Peyer's patch (tissue), 4 donors: ENCODE measurements at places on chromosomes 7 and 10. TPM values are rescaled to one million over a fixed set of nuclear protein-coding genes. Genes with fewer than 3 reads are reported as not detected.

- DNase-seq: no peak
Measured at GRCh38 chr7:30681331-30681797, 892 bp downstream of the CRHR2 start.

- DNase-seq: no peak
Measured at GRCh38 chr7:127525866-127526480, 59.4 kb downstream of the GCC1 start.

DNA sequence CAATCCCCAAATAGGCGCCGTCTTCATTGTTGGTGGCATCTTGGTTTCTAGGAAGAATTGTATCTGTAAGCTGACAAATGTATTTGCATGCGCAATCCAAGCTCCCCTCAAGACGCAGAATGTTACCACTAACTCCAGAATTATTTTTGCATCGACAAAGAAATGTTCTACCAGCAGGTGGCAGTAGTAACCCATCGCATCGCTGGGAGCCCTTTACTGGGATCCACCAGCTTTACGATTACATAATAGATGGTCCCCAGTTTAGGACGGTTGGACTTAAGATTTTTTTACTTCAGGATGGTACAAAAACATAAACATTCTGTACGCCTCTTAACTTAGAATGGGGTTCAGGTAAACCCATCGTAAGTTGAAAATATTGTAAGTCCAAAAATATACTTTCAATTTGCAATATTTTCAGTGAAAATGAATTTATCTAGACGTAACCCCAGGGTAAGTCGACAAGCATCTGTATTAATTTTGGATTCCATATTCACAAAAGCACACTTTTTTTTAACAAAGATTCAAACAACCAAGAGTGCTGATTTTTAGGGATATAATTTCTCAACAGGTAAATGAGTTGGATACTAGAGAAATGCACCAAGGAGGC is 114.0 kb upstream of the COBL start:
- no peak for DNase-seq

GRCh38 chr7:140263277-140263676 is 86.5 kb upstream of the KDM7A start:
- no peak for DNase-seq

- DNase-seq: no peak
Measured at GRCh38 chr10:128545216-128545615, 419.0 kb upstream of the MKI67 start.

DNA sequence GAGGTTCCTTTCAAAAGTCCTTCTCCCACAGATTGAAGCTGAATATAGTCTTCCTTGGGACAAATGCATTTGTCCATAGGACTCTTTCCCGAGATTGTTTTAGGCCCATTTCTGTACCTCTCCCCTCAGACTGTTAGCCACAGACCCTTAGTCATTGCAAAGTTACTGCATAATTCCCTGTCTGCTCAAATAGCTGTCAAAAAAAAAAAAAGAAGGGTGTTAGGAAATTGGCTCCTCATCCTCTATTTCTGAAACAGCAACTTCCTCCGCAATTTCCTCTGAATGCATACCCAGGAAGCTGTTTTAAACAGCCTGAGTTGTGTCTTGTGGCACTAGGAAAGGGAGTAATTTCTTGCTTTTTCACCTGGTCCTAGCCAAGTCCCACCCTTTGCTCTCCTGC is 5.4 kb downstream of the LRRC4 start:
- DNase-seq: no peak

- DNase-seq: no peak
Measured at GRCh38 chr10:43137717-43138020, 576 bp upstream of the CSGALNACT2 start.

- DNase-seq: peak; percentile 34
Measured at GRCh38 chr10:16828114-16828568, 10.9 kb upstream of the RSU1 start.

DNA sequence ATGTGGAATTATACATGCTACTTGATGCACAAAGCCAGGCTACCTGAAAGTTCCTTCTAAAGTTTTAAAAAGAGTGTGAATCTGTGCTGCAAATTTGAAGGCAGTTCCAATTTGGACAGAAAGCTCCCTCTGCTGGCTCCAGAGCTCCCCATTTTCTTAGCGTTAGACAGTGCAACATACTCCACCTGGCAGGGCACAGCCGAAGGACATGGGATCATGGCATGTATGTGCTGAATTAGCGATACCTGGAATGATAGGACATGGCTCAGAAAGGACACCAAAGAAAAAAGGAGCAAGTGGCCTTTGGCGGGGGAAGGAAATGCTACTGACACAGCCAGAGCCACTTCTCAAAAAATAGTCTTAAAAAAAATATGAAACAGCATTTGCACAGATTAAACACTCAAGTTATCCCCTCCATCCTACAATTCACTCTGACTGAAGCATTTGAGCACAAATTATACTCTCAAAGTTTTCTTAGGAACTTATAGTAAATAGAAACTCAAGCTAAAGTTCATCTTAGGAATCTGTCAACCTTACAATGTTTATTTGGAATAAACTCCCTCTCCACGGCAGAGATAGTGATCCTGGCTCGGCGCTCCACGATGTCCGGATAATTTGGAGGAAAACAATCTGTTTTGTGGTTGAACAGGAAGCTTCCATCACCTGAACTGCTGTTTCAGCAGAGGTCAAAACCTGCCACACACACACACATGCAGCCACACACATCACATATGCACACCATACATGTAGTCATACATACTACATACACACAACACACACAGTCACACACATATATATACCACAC is 80.0 kb downstream of the C7orf25 start:
- peak; percentile 48 for DNase-seq

GRCh38 chr10:6778992-6779701 is 199.1 kb upstream of the PRKCQ start:
- no peak for DNase-seq

GRCh38 chr10:89119651-89120050 is 87.5 kb downstream of the CH25H start:
- DNase-seq: no peak

DNA sequence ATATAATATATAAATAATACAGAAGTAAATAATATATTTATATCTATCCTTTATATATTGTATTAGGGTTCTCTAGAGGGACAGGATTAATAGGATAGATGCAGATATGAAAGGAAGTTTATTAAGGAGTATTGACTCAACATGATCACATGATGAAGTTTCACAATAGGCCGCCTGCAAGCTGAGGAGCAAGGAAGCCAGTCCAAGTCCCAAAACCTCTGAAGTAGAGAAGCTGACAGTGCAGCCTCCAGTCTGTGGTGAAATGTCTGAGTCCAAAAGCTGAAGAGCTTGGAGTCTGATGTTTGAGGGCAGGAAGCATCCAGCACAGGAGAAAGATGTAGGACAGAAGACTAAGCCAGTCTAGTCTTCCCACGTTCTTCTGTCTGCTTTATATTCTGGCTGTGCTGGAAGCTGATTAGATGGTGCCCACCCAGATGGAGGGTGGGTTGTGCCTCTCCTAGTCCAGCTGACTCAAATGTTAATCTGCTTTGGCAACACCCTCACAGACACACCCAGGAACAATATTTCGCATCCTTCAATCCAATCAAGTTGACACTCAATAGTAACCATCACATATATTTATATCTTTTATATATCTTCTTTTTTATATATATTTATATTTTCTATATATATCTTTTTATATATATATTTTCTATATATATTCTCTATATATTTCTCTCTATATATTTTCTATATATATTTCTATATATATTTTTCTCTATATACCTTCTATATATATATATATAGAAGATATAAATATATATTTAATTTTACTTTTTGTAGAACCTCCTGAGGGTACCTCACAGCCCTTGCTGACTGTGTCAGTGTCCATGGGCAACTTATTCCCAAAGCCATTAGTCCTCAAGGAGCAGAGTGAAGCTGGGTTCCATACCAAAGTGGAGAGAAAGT is 24.6 kb upstream of the AKR1B10 start:
- no peak for DNase-seq

GRCh38 chr7:15972862-15973275 is 286.4 kb upstream of the MEOX2 start:
- no peak for DNase-seq

GRCh38 chr10:119303886-119304285 is 96.5 kb downstream of the GRK5 start:
- no peak for DNase-seq

- no peak for DNase-seq
Measured at GRCh38 chr7:13524076-13524475, 465.4 kb downstream of the ETV1 start.

DNA sequence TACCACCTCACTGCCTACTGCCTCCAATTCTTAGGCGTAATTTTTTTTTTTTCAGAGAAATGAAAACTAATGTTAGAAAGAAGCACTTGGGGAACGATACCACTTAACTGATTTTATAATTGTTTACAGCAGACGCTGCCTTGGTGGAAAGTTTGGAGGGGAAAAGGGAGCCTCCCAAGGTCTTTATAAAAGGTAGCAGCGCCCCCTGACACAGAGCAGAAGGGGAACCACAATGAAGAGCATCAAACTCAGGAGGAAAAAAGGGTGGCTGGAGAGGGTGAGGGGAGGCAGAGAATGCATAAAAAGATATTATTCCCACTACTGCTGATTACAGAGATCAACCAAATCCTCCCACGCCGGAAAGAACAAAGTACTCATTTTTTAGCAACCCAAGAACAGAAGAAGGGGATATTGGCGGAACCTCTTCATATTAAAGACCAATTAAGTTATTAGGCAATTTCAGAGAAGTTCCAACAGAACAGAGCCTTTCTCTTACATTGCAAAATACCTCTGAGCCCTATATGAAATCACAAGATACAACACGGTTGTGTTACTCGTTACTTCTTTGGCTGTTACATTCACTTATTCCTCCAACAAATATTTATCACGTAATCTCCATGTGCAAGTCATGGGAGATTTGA is 135.8 kb downstream of the TEX36 start:
- DNase-seq: no peak

DNA sequence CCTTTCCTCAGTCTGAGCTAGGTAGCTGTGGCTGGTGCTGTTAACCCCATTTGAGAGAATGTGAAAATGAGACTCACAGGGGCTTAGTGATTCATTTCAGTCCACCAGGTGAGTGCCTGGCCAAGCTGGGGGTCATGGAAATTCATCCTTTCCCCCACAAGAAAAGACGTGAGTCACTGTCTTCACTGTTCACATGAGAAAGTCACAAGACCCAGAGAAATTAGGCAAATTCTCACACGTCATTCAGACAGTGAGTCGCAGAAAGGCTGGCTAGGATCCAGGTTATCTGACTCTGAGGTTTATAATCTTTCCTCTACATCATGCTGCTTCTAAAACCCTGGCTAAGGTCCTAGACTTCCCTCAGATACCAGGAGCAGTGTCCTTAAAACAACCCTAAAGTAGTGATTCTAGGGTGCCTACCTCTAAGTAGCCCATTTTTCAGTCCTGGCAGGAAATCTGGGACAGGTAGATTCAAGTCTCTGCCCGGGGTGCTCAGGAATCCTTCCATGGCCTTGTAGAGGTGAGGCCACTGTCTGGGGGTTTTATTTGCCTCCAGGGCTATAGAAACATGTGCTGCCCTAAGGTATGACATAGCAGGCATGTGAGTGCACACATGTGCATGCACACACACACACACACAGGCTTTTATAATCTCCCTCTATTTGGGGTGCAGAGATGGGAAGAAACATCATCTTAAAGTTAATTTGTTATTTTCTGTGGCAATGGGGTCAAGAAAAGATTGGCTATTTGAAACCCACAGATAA is 427.9 kb upstream of the CELF2 start:
- DNase-seq: no peak

GRCh38 chr7:24290004-24290641 is 6.1 kb downstream of the NPY start:
- peak; percentile 17 for DNase-seq

- no peak for DNase-seq
Measured at GRCh38 chr10:66928776-66929175, 2.9 kb downstream of the LRRTM3 start.

DNA sequence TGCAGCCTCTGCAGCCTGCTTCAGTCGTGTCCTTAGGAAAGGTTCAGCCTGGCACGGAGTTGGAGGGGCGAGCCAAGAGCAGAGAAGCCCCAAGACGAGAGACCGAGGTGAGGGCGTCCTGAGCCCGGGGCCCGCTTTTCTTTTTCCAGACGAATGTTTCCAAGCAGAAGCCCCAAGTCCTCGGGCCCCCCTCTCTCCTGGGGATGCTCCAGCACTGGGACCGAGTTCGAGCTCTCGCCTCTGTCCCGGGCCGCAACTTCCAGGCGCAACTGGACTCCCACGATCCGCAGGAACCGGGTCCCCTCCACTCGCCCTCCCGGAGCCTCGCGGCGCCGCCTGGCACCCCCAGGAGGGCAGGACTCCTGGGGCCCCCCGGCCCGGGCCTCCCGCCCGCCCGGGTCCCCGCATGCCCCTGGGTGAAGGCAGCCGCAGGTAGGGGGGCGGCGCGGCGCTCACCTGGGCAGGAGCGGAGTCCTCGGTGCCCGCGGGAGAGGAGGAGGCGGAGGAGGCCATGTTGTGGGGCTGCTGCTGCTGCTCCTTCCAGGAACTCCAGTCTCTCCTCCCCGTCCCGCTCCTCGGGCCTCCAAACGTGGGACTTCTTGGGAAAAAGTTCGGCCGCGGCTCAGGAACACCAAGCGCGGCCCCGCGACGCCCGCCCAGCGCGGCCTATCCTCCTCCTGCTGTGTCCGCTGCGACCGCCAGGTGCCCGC is 45.3 kb upstream of the CDK1 start:
- DNase-seq: peak; percentile 81

- DNase-seq: no peak
Measured at GRCh38 chr10:70391654-70392053, 9.2 kb upstream of the LRRC20 start.

GRCh38 chr10:75187961-75188426 is 22.6 kb upstream of the VDAC2 start:
- peak; percentile 80 for DNase-seq

GRCh38 chr10:78351809-78352208 is 318.1 kb downstream of the RPS24 start:
- DNase-seq: no peak

- DNase-seq: no peak
Measured at GRCh38 chr10:24215603-24216002, 6.7 kb downstream of the KIAA1217 start.

DNA sequence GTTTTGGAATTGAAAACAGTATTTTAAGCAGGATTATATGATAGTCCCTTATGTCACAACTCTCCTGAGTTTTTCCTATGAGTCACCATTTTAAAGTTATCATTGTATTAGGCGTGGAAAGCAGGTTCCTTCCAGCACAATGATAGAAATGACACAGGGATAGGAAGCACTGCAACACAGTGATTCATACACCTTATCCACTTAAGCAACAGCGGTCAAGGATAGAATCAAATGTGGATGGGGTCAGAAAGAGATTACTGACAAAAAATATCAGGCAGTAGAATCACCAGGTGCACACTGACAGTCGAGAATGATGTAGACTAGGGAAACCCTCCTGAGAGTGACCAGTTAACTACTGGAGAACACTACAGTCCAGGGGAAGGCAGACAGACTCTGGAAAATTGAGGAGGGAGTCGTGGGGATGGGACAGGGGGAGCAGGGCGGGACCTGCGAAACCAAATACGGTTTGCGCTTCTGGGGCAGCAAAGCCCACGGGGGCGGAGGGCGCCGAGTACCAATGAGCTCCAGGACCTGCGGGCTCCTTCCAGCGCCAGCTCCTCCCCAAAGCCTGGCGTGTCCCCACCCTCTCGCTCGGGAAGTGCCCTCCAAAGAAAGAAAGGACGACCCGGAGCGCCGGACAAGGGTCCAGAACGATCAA is 479 bp downstream of the PNPLA8 start:
- DNase-seq: no peak

Gene ZNF735
- not detected for total RNA-seq

Gene SAMD9L
- 6.4 TPM for total RNA-seq

Gene NYAP1
- total RNA-seq: 2.5 TPM

Gene MET
- total RNA-seq: 31.5 TPM

Gene SPDYE2B
- total RNA-seq: not detected

Gene ECHS1
- 211 TPM for total RNA-seq

Gene CCDC3
- total RNA-seq: 3.9 TPM

Gene ZNF22
- total RNA-seq: 19.0 TPM

Gene OR2A1
- not detected for total RNA-seq
